ENCODE measurements at places on chromosomes 1 and 21. TPM values are rescaled to one million over a fixed set of nuclear protein-coding genes. Genes with fewer than 3 reads are reported as not detected.

RAB25 gene
- total RNA-seq: not detected

KRTAP7-1 gene
- total RNA-seq: not detected

MGST3 gene
- 318 TPM for total RNA-seq

CDK18 gene
- total RNA-seq: 7.0 TPM

LCE1D gene
- total RNA-seq: not detected
